ENCODE measurements at places on chromosomes 4 and X.

- no peak for DNase-seq
Observed at GRCh38 chr4:17769406-17770174, 11.8 kb downstream of the FAM184B start.

DNA sequence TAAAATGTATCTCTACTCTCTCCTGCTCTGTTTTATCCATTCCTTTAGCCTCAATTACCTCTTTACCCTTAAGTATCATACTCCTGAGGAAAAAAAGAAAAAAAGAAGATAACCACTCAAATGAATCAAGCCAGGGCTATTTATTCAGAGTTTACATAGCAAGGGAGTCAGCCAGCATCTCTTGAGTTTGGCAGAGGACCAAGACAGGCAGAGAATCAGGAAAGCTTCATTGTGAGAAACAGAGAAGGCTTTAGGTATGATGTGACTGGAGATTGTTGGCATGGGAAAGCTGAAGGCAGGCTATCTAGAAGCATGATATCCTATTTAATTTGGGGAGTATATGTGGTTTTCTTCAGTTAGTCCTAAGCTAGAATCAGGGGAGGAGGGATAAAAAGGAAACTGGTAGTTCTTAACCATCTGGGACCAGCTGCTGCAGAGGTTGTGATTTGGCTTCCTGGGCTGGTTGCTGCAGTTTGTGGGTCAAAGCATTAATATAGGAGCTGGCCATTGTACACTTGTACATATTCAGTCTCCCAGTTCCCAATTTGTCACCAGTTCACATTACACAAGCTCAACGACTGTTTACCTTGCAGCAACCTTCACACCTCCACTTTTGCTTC, 11.2 kb downstream of the APELA start:
- no peak for DNase-seq

- DNase-seq: no peak
Observed at GRCh38 chr4:57369446-57369845, 259.3 kb upstream of the IGFBP7 start.

GRCh38 chr4:150244600-150244999, 166.4 kb downstream of the DCLK2 start:
- DNase-seq: peak; percentile 59

DNA sequence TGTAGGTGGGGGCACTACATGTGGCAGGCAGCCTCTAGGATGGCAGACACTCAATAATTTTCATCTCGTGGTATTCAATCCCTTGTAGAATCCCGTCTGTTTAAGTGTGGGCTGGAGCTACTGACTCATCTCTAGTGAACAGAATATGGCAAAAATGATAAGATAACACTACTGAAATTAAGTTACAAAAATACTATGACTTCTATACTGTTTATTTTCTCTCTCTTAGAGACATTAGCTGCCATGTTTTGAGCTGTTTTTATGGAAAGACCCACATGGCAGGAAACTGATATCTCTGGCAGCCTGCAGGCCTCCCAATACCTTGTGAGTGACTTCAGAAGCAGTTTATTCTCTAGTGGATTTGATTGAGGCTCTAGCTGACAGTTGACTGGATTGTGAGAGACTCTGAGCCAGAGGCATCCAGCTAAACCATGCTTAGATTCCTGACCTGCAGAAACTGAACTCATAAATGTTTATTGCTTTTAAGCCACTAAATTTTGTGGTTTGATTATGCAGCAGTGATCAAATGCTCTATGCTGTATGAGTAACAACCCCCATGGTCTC, 298.8 kb upstream of the CTSO start:
- DNase-seq: no peak

GRCh38 chrX:150018931-150019361, 80.7 kb upstream of the EOLA2 start:
- no peak for DNase-seq

DNA sequence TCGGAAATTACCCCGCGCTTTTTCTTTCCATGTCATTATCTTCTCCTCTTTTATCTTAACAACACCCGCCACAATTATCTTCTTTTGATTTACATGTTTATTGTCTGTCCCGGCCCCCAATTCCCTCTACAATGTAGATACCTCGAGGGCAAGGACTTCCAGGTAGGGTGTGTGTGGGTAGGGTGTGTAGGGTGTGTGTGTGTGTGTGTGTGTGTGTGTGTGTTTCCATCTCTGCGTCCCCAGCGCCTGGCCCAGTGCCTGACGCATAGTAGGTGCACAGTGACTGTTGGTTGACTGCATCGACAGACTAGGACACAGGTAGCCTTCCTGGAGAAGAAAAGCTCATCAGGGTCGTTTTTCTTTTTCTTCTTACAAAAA, 103.1 kb downstream of the UCHL1 start:
- DNase-seq: no peak
